Lung microvascular endothelial cell (primary cell): ENCODE measurements at places on chromosomes 7 and 10. TPM values are rescaled to one million over a fixed set of nuclear protein-coding genes. Genes with fewer than 3 reads are reported as not detected.

The NKX1-2 gene
- total RNA-seq: not detected in 2 replicates

DNA sequence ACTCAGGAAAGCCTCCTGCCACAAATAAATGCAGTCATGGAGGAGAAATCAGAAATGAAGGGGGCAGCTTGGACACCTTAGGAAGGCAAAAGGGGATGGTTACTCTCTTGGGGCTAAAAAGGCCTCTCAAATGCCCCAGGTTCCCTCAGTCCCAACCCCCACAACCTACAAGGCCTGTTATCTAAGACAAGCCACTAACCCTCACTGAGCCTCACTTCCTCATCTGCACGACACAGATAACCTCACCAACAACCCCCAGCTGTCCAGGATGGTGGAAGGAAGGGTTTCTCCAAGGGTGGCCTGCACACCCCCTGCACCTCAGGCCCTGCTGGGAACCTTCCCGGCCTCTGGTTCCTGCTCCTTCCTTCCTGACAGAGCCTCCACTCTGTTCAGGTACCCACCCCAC lies 29.2 kb downstream of the SORBS1 start:
- no peak for DNase-seq

DNA sequence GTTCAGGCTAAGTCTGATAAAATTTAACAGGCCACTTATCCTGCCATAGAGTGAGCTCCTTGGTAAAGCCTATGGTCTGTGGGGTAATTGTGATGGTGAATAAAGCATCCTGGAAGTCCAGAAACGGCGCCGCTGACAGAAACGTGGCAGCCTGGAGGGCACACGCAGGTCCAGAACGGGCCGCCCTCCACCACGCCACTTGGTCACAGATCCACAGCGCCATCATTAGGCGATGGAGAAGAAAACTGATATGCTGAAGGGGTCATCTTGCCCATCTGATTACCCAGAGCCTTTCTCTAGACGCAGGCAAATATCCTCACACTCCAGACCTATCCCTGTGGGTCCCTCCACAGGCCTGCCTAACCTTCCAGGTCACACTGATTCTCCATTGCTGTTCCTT lies 37.8 kb downstream of the PODXL start:
- DNase-seq: no peak

GRCh38 chr7:477626-478220 lies 41.9 kb downstream of the PDGFA start:
- DNase-seq: no peak

DNA sequence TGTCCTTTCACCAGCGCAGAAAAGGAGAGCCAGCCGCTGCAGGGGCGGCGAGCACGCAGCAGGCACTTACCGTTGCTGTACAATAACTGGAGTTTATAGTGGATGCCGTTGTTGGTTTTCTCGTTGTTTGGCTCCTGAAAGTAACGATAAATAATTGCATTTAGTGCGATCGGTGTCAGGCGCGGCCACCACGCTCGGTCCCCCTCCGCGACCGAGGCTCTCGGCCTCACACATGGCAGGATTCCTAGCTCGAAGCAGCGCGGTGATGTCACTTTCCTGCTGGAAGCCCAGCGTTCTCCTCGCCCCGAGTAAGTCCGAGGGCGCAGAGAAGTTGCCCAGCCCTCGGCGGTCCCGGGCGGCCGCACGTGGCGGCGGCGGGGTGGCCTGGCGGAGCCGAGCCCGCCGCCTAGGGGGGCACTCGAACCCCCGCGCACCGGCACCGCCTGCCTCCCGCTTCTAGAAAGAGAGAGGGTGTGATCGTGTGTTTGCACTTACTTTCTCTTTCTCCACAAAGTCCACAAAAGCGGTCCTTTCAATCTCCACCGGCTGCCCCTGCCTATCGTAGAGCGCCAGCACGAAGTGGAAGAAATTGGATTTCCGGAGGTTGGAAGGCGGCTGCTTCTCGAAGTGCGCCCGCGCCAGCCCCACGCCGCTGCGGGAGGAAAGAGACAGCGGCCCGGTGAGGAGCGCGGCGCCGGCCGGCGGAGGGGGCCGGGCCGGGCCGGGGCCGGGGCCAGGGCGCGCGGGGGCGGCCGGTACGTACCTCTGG lies 1.0 kb downstream of the EBF3 start:
- peak; percentile 48 for DNase-seq

DNA sequence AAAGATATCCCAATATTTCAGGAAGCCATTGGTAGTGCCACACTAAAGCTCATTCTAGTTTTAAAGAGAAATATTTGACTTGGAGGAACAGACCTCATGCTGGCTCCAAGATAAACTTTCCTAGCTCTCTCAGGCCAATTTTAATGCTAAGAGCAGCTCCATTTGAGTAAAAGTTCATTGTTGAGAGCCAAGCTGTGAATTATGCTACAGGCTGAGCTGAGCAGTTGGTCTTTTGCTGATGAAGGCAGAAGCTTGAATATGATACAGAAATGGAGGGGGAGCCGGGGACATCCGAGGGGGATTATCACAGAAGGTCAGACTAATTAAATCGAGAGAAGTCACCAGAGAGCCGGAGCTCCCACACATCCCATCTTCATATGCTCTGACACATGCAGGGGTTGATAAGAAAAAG lies 175.7 kb upstream of the AUTS2 start:
- DNase-seq: no peak

- no peak for DNase-seq
Measured at GRCh38 chr10:29761916-29762315, 127.1 kb upstream of the SVIL start.

- no peak for DNase-seq
Measured at GRCh38 chr7:117347480-117347879, 24.6 kb upstream of the WNT2 start.

- DNase-seq: peak; percentile 71
Measured at GRCh38 chr10:69065406-69066361, 22.2 kb upstream of the SRGN start.
